Adrenal gland (tissue), 19 donors: ENCODE measurements at places on chromosomes 5 and 9. TPM values are rescaled to one million over a fixed set of nuclear protein-coding genes. Genes with fewer than 3 reads are reported as not detected.

The PAEP gene
- total RNA-seq: not detected

GRCh38 chr5:159669559-159669958 lies 246.7 kb upstream of the ADRA1B start:
- H3K27ac ChIP-seq: no peak overlapping the region
- no peak for DNase-seq
- H3K36me3 ChIP-seq: no peaks in the 10 kb centered on the region
- H3K27me3 ChIP-seq: no peaks in the 10 kb centered on the region

The CDH10 gene
- 0.96 TPM for total RNA-seq

DNA sequence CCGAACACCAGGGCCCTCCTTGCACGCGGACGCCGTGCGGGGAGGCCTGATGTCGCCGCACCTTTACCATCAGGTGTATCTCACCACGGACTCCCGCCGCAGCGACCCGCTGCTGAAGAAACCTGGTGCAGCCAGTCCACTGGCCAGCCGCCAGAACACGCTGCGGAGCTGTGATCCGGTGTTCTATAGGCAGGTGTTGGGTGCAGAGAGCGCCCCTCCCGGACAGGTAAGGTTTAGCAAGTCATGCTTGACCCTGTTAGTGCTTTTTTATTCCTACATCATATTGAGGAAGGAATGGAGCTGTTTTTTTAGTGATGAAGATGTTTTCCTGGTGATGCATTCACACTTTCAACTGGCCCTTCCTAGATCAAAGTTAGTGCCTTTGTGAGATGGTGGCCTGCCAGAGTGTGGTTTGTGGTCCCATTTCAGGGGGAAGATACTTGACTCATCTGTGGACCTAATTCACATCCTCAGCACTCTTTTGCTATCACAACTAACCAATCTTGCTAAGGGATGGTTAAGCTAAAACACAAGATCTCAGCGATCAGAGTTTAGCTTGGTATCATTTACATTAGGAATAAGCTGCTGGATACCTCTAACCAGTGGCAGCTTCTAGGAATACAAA lies 2.7 kb downstream of the PCDHGC3 start:
- no peak for DNase-seq
- no peaks in the 10 kb centered on the region for H3K36me3 ChIP-seq
- no peaks in the 10 kb centered on the region for H3K27me3 ChIP-seq
- peaks cover 43% of the 10 kb centered on the region for H3K4me1 ChIP-seq
- H3K27ac ChIP-seq: no peak overlapping the region

DNA sequence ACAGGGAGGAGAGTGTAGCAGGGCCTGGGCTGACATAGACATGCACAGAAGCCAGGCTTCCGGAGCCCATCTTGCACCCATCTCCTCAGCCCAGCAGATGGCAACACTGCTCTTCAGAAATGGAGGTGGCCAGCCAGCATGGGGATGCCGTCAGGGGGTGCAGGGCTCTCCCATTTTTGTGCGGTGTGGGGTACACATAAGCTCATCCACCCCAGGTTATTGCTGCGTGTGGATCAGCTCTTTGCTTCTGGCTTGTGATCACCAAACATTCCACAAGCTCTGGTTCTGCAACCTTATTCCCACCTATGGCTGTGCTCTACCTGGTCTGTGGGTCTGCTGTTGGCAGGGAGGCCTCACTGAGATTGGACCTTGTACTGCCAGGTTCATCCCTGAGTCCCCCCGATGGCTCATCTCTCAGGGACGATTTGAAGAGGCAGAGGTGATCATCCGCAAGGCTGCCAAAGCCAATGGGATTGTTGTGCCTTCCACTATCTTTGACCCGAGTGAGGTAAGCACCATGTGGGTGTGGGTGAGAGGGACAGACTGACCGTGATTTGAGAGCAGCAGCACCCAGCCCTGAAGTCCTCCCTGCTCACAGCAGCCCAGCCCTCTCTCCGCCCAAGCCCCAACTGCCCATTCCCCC lies 17.3 kb downstream of the SLC22A5 start:
- H3K27ac ChIP-seq: no peak overlapping the region
- no peak overlapping the region for H3K4me3 ChIP-seq
- DNase-seq: peak; percentile 90

DNA sequence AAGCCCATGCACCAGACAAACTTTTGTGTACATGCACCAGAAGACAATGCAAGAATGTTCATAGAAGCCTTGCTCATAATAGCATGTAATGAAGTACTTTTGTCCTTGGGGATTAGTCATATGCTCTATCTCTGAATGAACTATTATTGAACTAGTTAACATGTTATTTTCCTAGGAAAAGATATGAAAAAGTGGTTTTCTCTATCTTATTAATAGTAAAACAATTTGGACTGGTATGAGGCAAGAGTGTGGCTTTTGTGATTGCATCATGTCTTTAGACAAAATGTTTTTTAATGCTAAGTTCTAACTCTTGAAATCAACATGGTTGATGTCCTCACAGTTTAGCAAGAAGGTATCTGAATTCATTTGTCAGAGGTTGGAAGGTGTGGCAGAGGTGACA lies 55.7 kb upstream of the SPDL1 start:
- no peaks in the 10 kb centered on the region for H3K27me3 ChIP-seq
- H3K27ac ChIP-seq: no peak overlapping the region
- H3K4me3 ChIP-seq: no peak overlapping the region
- H3K4me1 ChIP-seq: no peaks in the 10 kb centered on the region
- H3K36me3 ChIP-seq: no peaks in the 10 kb centered on the region

DNA sequence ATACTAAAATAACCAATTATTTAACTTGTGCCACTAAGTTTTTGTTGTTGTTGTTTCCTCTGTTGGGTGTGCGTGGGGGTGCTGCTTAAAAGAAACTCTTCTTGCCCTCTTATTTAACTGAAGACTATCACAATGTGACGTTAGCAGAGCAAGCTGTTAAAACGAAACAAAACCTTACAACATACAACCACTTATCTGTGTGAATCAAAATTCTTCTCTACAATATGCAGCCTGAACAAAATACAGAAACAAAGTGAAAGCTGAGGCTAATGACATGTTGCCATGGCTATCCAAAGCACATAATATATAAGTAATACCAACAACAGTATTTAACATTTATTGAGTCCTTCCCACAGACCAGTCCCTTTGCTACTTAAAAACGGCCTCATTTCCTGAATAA lies 291.0 kb downstream of the FBXL17 start:
- no peak overlapping the region for H3K27ac ChIP-seq
- no peaks in the 10 kb centered on the region for H3K4me1 ChIP-seq
- no peaks in the 10 kb centered on the region for H3K27me3 ChIP-seq
- DNase-seq: no peak
- no peaks in the 10 kb centered on the region for H3K36me3 ChIP-seq

DNA sequence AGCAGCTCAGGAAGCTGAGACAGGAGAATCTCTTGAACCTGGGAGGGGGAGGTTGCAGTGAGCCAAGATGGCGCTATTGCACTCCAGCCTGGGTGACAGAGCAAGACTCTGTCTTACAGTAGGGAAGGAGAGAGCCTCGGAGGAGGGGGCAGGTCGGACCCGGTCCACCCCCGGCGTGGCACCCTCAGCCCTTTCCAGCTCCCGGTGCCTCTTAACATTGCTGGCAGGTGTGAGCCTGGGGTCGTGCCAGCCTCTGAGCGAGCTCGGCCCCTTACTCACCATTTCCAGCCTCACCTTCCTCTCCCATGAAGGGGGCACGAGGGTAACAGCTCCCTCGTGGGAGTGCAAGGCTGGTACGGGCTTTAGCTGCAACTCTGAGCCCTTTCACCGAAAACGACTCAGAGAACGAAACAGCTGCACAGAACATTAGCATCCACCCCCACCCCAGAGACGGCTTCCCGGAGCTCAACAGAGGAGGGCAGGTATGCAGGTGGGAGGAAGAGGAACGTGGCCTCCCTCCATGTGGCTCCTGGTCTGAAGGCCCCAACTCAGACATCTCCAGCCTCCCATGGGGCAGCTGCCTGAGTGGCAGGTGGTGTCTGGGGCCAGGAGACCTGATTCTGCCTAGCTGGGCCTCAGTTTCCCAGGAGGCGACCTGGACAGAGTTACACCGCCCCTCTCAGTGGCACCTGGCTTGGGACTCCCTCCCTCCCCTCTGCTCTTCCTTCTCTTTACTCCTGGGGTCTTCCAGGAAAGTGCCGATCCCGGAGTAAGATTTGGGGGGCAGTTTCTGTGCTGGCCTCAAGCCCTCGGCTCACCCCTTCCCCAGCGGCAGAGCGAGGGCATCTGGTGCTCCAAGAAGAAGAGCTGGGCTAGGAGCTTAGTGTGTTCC lies 28.5 kb upstream of the ABO start:
- no peaks in the 10 kb centered on the region for H3K4me1 ChIP-seq
- peak; percentile 4 for DNase-seq
- no peak overlapping the region for H3K4me3 ChIP-seq
- H3K27ac ChIP-seq: no peak overlapping the region

The IFNW1 gene
- not detected for total RNA-seq

DNA sequence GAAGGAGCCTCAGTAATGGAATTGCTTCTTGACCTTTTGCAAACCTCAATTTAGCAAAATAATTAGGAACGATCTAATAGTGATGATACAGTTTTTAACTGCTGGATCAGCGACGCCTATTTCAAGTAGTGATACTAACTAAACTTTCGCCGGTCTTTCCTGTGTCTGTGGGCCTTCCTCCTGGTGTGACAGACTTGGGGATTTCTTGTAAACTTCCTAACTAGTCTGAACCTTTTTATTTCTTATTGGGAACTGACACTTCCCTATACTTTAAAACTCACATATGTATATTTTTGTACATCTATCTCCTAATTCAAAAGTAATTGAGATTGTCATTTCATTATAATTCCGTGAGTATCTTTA lies 15.2 kb downstream of the ITGA1 start:
- H3K27ac ChIP-seq: peak overlapping the region; percentile 51
- no peak for DNase-seq
- no peak overlapping the region for H3K4me3 ChIP-seq
- peaks cover 8% of the 10 kb centered on the region for H3K36me3 ChIP-seq
- no peaks in the 10 kb centered on the region for H3K27me3 ChIP-seq
